ENCODE measurements at places on chromosomes 7 and 10. TPM values are rescaled to one million over a fixed set of nuclear protein-coding genes. Genes with fewer than 3 reads are reported as not detected.

Gene CH25H
- total RNA-seq: 5.2 TPM

Gene DYNC1I1
- 0.45 TPM for total RNA-seq

Gene SPDYE6
- not detected for total RNA-seq

Gene TFPI2
- total RNA-seq: 166 TPM

Gene PEX1
- 10.1 TPM for total RNA-seq

Gene ADRA2A
- 2.9 TPM for total RNA-seq

Gene PRKG1
- 76.2 TPM for total RNA-seq

Gene TBC1D12
- 5.5 TPM for total RNA-seq

Gene MMD2
- total RNA-seq: not detected

Gene XRCC2
- total RNA-seq: 0.75 TPM

Gene LMOD2
- not detected for total RNA-seq

Gene NPSR1
- not detected for total RNA-seq

Gene C7orf57
- not detected for total RNA-seq

Gene CLDN3
- total RNA-seq: not detected

Gene DCLRE1C
- 19.0 TPM for total RNA-seq

Gene CYP2C9
- not detected for total RNA-seq

Gene PLEKHA1
- total RNA-seq: 21.3 TPM

Gene TLX1
- not detected for total RNA-seq

Gene CPXM2
- 19.4 TPM for total RNA-seq

Gene DGKI
- total RNA-seq: 1.4 TPM

Gene SPAG6
- not detected for total RNA-seq

Gene SFR1
- 1.2 TPM for total RNA-seq

Gene HYAL4
- total RNA-seq: not detected

Gene UCN3
- total RNA-seq: not detected

Gene FGL2
- 9.8 TPM for total RNA-seq

Gene PTF1A
- total RNA-seq: not detected

Gene TMEM184A
- not detected for total RNA-seq

Gene TWIST1
- 31.1 TPM for total RNA-seq

Gene UNCX
- total RNA-seq: not detected

Gene CPEB3
- total RNA-seq: 0.68 TPM
